Left ventricle myocardium inferior (tissue), 1 donor: ENCODE measurements at places on chromosomes 5 and 9. TPM values are rescaled to one million over a fixed set of nuclear protein-coding genes. Genes with fewer than 3 reads are reported as not detected.

The SEMA6A gene
- total RNA-seq, result 6.3 TPM

GRCh38 chr9:79829566-79830302 lies 258.0 kb downstream of the TLE4 start:
- DNase-seq, result no peak

DNA sequence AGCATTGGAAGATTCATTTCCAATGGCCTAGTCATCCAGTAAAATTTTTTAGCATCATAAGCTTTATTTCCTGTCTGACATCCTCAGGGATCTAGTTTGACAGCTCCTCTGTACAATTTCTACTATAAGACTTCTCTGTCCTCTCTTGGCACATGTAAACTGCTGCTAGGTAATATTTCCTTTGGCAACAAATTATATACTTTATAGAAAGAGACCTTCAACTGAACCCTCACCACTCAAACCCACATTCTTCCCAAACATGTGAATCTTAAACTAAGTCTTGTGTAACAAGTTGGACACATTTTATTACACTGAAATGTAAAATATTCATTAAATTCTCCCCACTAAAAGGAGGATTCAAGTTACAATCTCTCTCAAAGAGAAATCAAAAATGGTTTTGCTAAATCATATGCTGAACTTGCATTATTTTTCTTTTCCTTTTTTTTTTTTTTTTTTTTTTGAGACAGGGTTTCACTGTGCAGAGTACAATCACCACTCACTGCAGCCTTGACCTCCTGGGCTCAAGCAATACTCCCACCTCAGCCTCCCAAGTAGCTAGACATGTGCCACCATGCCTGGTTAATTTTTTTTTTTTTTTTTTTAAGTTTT lies 36.9 kb downstream of the SCAI start:
- DNase-seq, result no peak

The PPP3R2 gene
- total RNA-seq, result not detected

- no peak for DNase-seq
These were observed 60.0 kb downstream of the TMEM215 start for GRCh38 chr9:32843295-32843694.

- DNase-seq, result no peak
These were observed 1985.9 kb downstream of the EFNA5 start for GRCh38 chr5:105684799-105685198.

DNA sequence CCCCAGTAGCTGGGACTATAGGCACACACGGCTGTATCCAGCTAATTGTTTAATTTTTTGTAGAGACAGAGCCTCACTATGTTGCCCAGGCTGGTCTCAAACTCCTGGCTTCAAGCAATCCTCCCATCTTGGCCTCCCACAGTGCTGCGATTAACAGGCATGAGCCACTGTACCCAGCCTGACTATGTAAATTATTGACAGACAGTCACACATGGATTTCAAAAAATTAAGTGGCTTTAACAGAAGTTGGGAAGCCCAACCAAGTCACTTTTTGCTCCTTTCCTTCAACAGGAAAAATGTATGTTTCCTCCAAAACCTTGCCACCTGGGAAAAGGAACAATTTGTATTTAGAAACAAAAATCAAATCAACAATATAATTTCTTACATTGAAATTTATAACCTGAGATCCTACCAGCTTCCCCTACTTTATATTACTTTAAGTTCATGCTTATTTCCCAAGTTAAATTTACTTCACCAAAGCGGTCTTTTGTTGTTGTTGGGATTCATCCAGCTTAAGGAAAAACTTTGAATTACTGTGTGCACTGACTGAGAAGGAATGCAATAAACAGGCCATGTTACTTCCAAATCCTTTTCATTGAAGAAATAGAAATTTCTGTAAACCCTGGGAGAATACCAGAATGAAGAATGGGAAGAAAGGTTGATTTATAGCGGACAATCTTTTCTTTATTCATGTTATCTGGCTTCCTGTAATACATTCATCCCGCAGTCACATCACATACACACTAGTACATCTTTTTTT lies 8.6 kb downstream of the PCA3 start:
- no peak for DNase-seq

The COL27A1 gene
- 6.4 TPM for total RNA-seq

DNA sequence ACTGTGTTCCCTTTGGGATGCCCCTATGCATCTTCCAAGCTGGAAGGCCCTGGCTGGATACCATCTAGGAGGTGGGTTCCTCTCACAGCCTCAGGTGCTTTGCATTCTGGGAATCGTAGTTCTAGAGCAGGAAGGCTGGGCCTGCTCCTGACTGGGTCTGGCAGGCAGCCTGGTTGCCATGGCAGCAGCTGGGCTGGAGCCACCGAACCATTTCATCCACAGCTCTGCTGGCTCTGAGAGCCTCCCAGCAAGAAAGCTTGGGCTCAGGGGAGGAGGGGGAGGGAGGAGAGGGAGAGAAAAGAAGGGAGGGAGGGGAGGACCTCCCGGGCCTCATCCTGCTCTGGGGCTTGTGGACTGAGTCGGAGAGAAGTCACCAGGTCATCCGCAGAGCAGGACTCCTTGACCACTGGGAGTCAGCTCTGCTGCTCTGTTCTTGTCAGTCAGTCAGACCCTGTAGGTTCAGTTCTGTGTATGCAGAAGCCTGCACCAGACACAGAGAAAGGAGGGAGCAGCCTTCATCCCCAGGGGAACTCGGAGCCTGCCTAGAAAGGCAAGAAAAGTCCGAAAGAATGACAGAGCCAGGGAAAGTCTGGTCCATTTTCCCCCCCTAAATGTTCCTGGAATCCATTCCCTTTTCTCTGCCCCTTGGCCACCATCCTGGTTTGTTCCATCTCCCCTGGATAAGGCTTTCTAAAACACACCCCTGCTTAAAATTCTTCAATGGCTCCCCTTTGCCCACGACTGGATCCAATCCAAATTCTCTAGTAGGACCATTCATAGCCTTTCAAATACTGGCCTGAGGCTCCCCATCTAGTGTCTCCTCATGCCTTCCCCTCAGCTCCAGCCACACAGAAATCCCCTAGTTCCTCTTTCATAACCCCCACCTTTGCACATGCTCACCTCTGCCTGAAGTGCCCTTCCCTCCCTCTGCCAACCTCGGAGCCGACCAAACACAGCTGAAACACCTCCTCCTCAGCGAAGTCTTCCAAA lies 65.4 kb upstream of the ARAP3 start:
- peak; percentile 87 for DNase-seq

The GPR150 gene
- total RNA-seq, result 0.14 TPM

The CDO1 gene
- 6.8 TPM for total RNA-seq

- DNase-seq, result no peak
These were observed 379.2 kb downstream of the CTNND2 start for GRCh38 chr5:11525020-11525419.

DNA sequence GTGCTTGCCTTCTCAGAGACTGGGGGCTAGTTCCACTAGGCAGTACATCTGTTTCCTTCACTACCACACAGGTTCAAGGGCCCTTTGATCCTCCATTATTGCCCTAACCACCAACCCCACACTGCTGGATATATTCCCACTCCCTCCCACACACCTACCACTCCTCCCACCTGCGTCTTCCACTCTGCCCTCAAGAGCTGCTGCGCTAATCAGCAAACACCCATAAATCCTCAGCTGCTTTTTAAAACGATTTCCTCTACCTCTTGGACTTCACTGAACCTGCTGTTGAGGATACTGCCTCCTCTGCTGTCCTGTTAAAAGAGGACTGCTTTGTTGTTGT lies 120.9 kb downstream of the MAPKAP1 start:
- DNase-seq, result no peak
